ENCODE measurements at places on chromosomes 5 and 9. TPM values are rescaled to one million over a fixed set of nuclear protein-coding genes. Genes with fewer than 3 reads are reported as not detected.

FAM163B gene
- 3.1 TPM for total RNA-seq

SPATA6L gene
- total RNA-seq = 1.8 TPM

DNA sequence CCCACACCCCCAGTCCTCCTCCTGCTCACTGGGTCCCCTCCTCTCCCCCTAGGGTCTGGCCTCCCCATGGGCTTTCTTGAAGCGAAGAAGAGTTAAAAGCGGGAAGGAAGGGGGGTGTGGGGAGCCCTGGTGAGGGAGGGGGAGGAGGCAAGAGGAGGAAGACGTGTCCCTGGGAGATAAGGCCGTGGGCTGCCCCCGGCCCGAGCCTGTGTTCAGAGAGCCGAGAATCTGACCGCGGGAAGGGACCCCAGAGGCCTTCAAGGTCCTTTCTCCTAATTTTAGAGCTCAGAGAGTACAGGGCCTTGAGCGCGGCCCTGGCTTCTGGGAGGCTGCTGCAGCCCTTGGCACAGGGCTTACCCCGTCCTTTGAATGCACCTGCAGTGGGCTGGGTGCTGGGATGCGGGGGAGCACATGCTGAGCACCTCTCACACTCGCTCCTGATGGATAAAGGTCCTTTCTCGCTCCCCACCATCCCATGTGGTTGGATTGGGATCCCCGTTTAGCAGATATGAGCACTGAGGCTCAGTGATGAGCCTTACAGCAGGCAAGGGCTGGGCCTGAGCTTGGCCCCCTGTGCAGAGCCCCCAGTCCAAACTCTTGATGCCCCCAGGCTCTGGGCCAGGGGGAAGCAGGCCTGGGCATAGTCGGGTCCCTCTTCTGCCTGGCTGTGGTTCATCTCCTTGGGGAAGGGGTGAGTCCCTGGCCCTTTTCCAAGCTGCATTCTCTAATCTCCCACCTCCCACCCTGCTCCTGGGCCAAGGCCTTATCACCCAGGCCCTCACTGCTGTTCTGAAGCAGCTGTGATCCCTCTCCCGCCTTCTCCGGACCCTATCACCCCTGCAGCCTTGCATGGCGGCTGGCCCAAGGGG is 5.9 kb downstream of the GFI1B start:
- no peaks in the 10 kb centered on the region for H3K36me3 ChIP-seq
- no peak for DNase-seq
- H3K27me3 ChIP-seq = peaks cover 5% of the 10 kb centered on the region
- no peak overlapping the region for H3K27ac ChIP-seq
- peaks cover 4% of the 10 kb centered on the region for H3K4me1 ChIP-seq

DNA sequence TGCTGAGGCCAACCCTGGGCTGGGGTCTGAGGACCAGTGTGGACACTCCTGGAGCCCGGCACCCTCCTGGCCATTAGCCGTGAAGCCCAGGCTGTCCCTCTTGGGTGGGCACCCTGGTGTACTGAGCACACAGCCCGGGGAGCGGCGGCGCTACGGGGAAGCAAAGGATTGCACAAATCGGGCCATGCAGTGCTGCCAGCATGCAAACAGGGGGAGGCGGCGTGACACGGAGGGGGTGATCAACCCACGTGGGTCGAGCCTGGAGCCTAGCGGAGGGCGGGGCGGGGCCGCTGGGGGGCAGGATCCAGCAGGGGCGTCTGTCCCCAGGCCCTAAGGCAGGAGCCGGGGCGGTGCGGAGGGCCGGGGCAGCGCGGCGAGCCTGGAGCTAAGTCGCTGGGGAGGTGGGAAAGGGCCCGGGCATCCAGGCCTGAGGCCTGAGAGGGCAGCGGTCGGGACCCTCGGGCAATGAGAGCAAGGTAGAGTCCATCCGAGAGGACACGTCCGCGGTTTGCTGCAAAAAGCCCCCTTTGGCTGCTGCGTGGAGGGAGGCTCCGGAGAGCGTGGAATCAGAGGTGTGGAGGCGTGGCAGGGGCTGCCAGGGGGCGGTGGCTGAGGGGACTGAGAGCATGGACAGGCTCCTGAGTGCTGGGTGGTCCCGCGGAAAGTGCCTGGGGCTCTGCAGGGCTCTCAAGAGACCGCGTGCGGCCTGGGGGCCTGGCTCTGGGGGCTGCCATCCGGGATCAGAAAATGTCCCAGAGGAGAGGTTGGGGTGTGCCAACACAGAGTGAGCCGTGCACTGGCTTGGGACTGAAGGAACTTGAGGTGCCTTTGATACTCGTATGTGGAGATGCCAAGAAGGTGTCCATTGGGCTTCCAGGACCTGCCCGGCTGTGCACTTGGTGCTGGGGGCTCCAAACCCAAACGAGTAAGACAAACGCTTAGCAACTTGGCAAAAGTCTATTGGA is 94.2 kb downstream of the BARX1 start:
- no peaks in the 10 kb centered on the region for H3K36me3 ChIP-seq
- H3K27me3 ChIP-seq = no peaks in the 10 kb centered on the region
- H3K4me3 ChIP-seq = peak overlapping the region; percentile 34
- H3K4me1 ChIP-seq = peaks cover 27% of the 10 kb centered on the region
- no peak overlapping the region for H3K27ac ChIP-seq

DNA sequence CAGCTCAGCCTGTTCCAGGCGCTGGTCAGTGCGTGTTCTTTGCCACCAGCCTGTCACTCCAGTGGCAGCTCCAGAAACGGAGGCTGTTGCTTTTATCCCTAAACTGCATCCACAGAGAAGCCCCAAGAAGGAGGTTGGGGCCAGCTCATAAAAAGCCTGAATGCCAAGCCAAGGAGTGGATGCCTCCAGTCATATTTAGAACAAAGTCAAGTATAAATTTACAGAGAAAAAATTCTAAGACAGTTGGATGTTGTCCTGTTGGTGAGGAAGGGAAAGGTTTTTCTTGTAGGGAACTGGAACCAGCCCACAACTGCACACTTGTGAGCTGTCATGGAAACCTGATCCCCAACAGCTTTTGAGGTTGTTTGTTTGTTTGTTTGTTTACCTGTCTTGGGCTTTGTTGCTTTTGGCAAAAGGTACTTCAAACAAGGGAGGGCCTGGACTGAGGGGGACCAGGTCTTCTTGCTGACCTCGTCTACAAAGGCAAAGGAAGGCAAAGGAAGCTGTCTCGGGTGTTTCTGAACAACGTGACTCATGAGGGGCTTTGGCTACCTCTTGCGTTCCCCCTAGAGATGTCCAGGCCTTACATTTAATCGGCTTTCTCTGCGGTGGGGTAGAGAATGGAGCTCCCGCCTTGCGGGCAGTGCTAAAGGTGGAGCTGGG is 36.7 kb downstream of the OLFML2A start:
- H3K4me3 ChIP-seq = no peak overlapping the region
- DNase-seq = no peak
- H3K27ac ChIP-seq = peak overlapping the region; percentile 13
- H3K4me1 ChIP-seq = peaks cover 31% of the 10 kb centered on the region
- H3K27me3 ChIP-seq = no peaks in the 10 kb centered on the region

DNA sequence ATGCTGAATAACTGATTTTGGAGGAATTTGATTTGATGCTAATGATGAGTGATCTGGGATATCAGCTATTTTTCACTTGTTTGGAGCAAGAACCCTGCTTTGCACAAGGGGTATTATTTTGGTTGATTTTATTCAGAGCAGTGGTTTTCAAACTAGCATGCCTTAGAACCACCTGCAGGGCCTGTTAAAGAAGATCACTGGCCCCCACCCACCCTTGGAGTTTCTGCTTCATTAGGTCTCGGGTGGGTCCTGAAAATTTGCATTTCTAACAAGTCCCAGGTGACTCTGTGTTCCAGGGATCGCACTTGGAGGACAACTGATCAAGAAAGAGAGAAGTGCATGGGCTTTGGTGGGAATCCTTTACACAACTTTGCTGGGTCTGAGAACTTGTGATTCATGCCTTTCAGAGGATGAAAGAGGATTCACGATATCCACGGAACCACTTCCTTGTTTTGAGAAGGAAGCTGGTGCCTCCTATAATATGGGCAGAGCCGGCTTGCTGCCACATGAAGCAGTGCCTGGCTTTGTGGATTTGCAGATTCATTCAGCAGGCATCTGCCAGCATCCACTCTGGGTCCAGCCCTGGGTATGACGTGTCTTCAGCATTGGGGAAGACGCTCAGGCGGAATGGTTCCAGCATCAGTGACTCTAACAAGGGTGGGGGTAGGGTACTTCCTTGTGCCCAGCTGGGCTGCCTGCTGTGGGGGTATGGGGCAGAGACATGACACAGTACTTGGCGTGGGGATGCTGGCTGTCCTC is 106.6 kb upstream of the PITX1 start:
- DNase-seq = no peak
- 0 out of 2 replicates have a peak, but pooled peaks cover 2% of the 10 kb centered on the region for H3K4me1 ChIP-seq
- H3K27me3 ChIP-seq = no peaks in the 10 kb centered on the region
- no peak overlapping the region for H3K4me3 ChIP-seq
- H3K36me3 ChIP-seq = no peaks in the 10 kb centered on the region
- no peak overlapping the region for H3K27ac ChIP-seq

GRCh38 chr5:150431574-150431973 is 18.0 kb downstream of the RPS14 start:
- H3K4me1 ChIP-seq = no peaks in the 10 kb centered on the region
- H3K36me3 ChIP-seq = no peaks in the 10 kb centered on the region
- H3K4me3 ChIP-seq = no peak overlapping the region

DNA sequence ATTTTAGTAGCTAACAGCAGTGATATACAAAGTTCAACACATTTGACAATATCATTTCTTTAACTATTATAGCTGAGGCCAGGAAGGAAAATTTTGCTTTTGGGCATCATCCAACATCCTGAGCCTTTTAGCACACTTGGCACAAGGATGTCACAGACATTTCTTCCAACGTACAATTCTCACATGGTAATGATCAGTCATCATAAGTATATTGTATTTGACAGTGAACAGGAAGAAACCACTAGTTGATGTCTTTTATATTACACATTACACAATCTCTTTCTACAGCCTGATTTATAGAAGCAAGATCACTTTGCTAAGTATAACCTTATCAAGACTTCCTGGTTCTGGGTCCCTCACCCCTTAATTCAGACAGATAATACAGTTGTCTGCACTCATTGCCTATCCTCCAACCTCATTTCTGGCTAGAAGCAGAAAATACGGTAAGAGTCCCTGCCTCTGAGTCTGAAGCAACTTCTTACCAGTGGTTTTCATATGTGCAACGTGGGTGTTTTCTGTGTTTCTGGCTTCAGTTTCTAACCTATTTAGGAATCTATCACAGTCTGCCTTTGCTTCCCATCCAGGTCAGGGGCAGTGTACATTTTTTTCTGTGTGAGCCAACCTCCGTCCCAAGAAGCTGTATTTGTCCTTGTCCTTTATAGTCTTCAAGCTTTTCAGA is 167.8 kb downstream of the PAM start:
- H3K27ac ChIP-seq = no peak overlapping the region
- peaks cover 16% of the 10 kb centered on the region for H3K4me1 ChIP-seq
- no peak for DNase-seq
- no peaks in the 10 kb centered on the region for H3K36me3 ChIP-seq

DNA sequence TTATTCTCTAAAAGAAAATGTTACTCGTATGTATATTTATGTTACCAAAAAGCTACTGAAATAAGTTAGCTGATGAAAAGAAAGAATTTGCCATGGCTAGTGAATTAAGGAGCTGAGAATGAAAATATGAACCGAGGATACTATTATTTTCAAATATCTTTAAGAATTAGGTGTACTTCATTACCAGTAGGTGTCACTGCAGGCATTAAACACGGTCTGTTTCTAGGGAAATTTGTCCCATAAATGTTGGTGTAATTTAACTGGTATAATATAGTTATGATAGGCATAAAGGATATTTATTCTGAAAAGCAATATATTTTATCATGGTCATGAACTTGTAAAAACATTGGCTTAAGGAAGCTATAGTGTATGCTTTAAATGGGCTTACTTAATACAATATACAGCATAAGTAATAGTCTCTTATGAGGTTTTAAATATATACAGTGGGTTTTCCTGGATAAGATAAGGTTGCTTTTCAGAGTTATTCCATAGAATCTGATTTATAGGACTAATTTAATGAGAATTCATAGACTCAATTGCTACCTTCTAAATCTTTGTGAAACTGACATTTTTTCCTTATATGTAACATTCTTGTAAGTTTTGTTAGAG is 72.4 kb upstream of the MPDZ start:
- H3K27me3 ChIP-seq = no peaks in the 10 kb centered on the region
- DNase-seq = no peak
- no peak overlapping the region for H3K4me3 ChIP-seq
- H3K27ac ChIP-seq = no peak overlapping the region

- no peak overlapping the region for H3K4me3 ChIP-seq
- H3K27ac ChIP-seq = no peak overlapping the region
- H3K36me3 ChIP-seq = peaks cover 2% of the 10 kb centered on the region
- H3K4me1 ChIP-seq = peaks cover 19% of the 10 kb centered on the region
- no peak for DNase-seq
Observed at GRCh38 chr9:20509466-20509865, 112.8 kb downstream of the MLLT3 start.

- H3K4me1 ChIP-seq = peaks cover 20% of the 10 kb centered on the region
- peak overlapping the region; percentile 32 for H3K27ac ChIP-seq
- H3K27me3 ChIP-seq = no peaks in the 10 kb centered on the region
Observed at GRCh38 chr9:121620777-121621449, 30.5 kb upstream of the DAB2IP start.

DNA sequence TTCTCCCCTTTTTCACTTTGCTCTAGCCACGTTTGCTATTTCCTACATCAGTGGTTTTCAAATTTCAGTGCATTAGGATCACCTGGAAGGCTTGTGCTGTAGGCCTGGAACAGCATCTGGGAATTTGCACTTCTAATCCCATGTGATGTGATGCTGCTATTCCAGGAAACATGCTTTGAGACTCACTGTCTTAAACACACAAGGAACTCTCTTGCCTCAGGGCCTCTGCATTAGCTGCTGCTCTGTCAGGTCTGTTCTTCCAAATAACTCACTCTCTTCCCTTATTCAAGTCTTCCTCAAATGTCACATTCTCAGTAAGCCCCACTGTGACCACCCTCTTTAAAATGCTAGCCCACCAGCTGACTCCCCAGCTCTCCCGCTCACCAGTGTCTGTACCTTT is 204.0 kb downstream of the DNAH5 start:
- no peaks in the 10 kb centered on the region for H3K36me3 ChIP-seq
- H3K4me1 ChIP-seq = 0 out of 2 replicates have a peak, but pooled peaks cover 2% of the 10 kb centered on the region
- DNase-seq = no peak
- H3K27me3 ChIP-seq = no peaks in the 10 kb centered on the region
- no peak overlapping the region for H3K27ac ChIP-seq
- H3K4me3 ChIP-seq = no peak overlapping the region

GRCh38 chr5:10455277-10455670 is 13.6 kb downstream of the ROPN1L start:
- no peak overlapping the region for H3K4me3 ChIP-seq
- H3K27me3 ChIP-seq = no peaks in the 10 kb centered on the region
- H3K27ac ChIP-seq = no peak overlapping the region
- peak; percentile 54 for DNase-seq
